Activated CD8-positive, alpha-beta memory T cell treated with anti-CD3 and anti-CD28 coated beads, Interleukin-2, amount 10 ng/mL, durations not matched to agents 7 days and 5 days (primary cell): ENCODE measurements at places on chromosomes 4 and X.

GRCh38 chrX:100750883-100751282 lies 19.0 kb upstream of the SYTL4 start:
- peaks cover 9% of the 10 kb centered on the region for H3K27me3 ChIP-seq
- no peak overlapping the region for H3K27ac ChIP-seq
- no peak for DNase-seq

GRCh38 chr4:51842167-51842553 lies 793 bp upstream of the DCUN1D4 start:
- DNase-seq = no peak
- peaks cover 16% of the 10 kb centered on the region for H3K4me1 ChIP-seq
- peak overlapping the region; percentile 89 for H3K27ac ChIP-seq
- peak overlapping the region; percentile 91 for H3K4me3 ChIP-seq
- H3K36me3 ChIP-seq = peaks cover 2% of the 10 kb centered on the region
- H3K27me3 ChIP-seq = no peaks in the 10 kb centered on the region

DNA sequence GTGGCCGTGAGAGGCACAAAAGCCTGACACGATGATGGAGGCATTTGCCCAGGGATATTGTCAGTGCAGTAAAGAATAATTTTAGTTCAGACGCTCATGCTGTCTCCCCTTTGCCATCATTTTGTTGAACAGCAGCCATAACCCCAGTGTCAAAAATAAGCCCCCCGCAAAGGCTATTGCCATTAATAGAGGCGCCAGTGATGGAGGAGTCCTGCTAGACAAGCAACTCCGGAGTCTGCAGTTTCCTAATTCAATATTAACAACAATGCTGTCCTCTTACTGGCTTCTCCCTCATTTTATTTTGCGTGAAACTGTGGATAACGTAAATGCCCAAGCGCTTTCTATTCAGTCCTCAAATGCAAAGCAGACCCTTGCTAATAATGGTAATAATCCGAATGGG lies 603 bp upstream of the SMS start:
- no peak for DNase-seq
- peak overlapping the region; percentile 32 for H3K27ac ChIP-seq
- H3K36me3 ChIP-seq = peaks cover 13% of the 10 kb centered on the region
- H3K4me3 ChIP-seq = peak overlapping the region; percentile 43

- H3K27ac ChIP-seq = no peak overlapping the region
- H3K4me1 ChIP-seq = no peaks in the 10 kb centered on the region
- H3K4me3 ChIP-seq = no peak overlapping the region
- no peaks in the 10 kb centered on the region for H3K36me3 ChIP-seq
- H3K27me3 ChIP-seq = peaks cover 20% of the 10 kb centered on the region
- no peak for DNase-seq
These were observed 58.0 kb downstream of the SPCS3 start for GRCh38 chr4:176377780-176378179.

- H3K4me1 ChIP-seq = peaks cover 36% of the 10 kb centered on the region
- no peaks in the 10 kb centered on the region for H3K27me3 ChIP-seq
- DNase-seq = no peak
- no peak overlapping the region for H3K4me3 ChIP-seq
- no peak overlapping the region for H3K27ac ChIP-seq
- H3K36me3 ChIP-seq = peaks cover 8% of the 10 kb centered on the region
These were observed 39.2 kb downstream of the FAM241A start for GRCh38 chr4:112184438-112184837.
